Activated naive CD8-positive, alpha-beta T cell treated with anti-CD3 and anti-CD28 coated beads, Interleukin-2, amount 10 ng/mL, durations not matched to agents 7 days and 5 days (primary cell): ENCODE measurements at places on chromosomes 3 and 15. TPM values are rescaled to one million over a fixed set of nuclear protein-coding genes. Genes with fewer than 3 reads are reported as not detected.

Gene STAC
- not detected for total RNA-seq

Gene FAM174B
- 1.4 TPM for total RNA-seq

- no peaks in the 10 kb centered on the region for H3K4me1 ChIP-seq
- no peak overlapping the region for H3K4me3 ChIP-seq
- H3K27ac ChIP-seq, result no peak overlapping the region
- DNase-seq, result no peak
These were observed 409.9 kb downstream of the LSAMP start for GRCh38 chr3:116035429-116035828.

Gene SSUH2
- not detected for total RNA-seq

Gene EID1
- 84.8 TPM for total RNA-seq

DNA sequence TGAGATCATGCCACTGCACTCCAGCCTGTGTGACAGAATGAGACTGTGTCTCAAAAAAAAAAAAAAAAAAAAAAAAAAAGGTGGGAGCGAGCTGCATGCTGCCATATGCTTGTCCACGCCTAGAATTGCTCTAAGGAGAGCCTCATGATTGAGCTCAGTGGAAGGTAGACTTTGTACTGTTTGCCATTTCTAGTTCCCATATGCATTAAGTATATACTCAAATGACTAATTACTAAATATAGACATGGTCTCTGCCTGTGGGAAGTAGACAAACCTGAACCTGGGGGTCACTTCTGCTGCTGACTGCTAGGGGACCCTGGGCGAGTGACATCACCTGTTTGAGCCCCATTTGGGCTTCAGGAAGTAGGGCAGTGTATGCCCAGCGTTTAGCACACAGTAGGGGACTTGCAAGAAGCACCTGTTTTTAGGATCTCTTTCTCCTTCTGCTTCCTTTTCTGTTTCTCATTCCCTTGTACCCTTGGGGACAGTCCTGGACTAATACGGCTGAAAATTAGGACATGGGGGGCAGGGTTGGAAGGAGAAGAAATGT, 27.2 kb downstream of the PRKCD start:
- peaks cover 10% of the 10 kb centered on the region for H3K36me3 ChIP-seq
- no peak overlapping the region for H3K27ac ChIP-seq
- no peak for DNase-seq
- H3K27me3 ChIP-seq, result no peaks in the 10 kb centered on the region
- H3K4me1 ChIP-seq, result peaks cover 12% of the 10 kb centered on the region

- H3K27ac ChIP-seq, result no peak overlapping the region
- DNase-seq, result no peak
- H3K27me3 ChIP-seq, result no peaks in the 10 kb centered on the region
- peaks cover 19% of the 10 kb centered on the region for H3K4me1 ChIP-seq
- peaks cover 61% of the 10 kb centered on the region for H3K36me3 ChIP-seq
These were observed 30.1 kb downstream of the GOLGB1 start for GRCh38 chr3:121719423-121719822.

GRCh38 chr3:137013951-137014688, 56.3 kb downstream of the IL20RB start:
- no peak overlapping the region for H3K27ac ChIP-seq
- H3K4me3 ChIP-seq, result peak overlapping the region; percentile 77
- no peaks in the 10 kb centered on the region for H3K36me3 ChIP-seq
- H3K27me3 ChIP-seq, result no peaks in the 10 kb centered on the region
- peak; percentile 83 for DNase-seq

Gene GALNT15
- not detected for total RNA-seq
